ENCODE measurements at places on chromosomes 7 and 10.

GRCh38 chr10:96211764-96212163 is 59.6 kb downstream of the BLNK start:
- no peak for DNase-seq

- no peak for DNase-seq
These were observed 761 bp upstream of the DOCK1 start for GRCh38 chr10:126904516-126904817.

- no peak for DNase-seq
These were observed 13.6 kb downstream of the NKX1-2 start for GRCh38 chr10:124436191-124436638.

- DNase-seq: no peak
These were observed 31.5 kb upstream of the NRP1 start for GRCh38 chr10:33365871-33366411.

DNA sequence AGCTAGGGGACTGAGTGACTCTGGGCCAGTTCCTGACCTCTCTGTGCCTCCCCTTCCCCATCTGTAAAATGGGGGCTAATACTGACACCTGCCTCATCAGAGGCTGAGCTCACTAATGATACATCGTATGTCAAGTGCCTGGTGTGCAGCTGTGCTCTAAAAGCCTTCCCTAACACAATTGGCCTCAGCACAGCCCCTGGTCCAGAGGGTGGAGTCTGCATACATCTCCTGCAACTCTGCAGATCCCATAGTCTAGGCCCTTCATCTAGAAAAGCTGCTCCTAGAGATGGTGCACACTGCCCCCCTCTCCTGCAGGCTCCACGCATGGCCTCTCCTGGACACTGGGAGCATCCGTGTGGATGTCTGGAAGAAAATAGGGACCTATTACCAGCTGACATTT is 255.0 kb downstream of the RPS24 start:
- no peak for DNase-seq

DNA sequence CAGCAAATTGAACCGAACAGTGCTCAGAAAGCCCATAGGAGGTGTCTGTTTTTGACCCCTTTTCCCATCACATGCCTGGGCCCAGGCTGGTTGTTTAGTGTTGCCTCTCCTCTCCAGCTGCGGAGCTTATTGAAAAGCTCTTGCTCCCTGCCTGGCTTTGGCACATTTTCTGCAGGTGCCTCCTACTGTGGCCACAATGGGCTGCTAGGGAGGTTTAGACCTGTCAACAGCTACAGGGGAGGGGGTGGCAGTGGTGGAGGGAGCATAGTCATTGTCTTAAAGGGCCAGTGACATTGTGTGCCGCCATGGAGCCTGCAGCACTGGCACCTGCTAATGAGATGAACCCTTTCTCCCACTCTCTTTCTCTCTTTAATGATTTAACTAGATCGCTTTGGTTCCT is 13.2 kb upstream of the ENO4 start:
- no peak for DNase-seq

- DNase-seq: no peak
These were observed 33.0 kb upstream of the PPP1R3C start for GRCh38 chr10:91665842-91666241.

- no peak for DNase-seq
These were observed 175.4 kb downstream of the SKAP2 start for GRCh38 chr7:26688936-26689506.

DNA sequence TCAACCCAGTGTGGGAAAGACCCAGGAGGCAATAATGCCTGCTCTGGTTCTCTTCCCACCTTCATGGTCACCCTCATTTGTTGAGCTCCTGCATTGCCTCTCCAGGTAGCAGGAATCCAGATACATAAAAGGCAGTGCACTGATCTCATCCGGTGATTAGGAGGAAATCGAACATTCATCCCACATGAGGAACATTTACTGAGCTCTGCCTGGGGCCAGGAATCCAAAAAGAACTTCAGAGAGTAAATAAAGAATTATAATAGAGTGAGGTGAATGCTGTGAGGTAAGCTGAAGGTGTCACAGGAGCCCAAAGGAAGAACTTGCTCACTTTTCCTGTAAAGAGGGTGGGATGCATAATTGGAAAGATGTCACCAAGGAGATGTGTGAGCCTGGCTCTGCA is 121.2 kb downstream of the RALA start:
- DNase-seq: no peak

DNA sequence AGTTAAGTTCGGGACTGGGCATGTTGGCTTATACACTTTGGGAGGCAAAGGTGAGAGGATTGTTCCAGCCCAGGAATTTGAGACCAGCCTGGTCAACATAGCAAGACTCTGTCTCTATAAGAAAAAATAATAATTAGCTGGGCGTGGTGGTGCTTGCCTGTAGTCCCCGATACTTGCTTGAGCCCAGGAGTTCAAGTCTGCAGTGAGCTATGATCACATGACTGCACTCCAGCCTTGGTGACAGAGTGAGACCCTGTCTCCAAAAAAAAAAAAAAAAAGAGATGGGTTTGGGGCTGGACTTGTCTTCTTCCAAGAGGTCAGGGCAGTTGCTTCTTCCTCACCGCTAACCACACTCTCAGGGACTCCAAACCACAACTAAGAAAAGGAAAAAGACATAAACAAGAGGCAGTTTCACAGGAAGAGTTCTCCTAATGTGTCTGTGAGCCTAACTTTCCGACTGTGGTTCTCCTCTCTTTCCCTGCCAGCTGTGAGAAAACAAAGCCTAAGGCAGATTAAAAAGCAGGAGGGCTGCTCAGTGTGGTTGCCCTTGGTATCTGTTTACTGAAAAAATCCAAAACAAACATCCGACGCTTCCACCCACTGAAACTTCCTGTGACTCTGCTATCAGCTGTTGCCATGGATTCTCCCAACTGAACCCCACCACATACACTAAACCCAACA is 2.4 kb upstream of the SERPINE1 start:
- DNase-seq: no peak

DNA sequence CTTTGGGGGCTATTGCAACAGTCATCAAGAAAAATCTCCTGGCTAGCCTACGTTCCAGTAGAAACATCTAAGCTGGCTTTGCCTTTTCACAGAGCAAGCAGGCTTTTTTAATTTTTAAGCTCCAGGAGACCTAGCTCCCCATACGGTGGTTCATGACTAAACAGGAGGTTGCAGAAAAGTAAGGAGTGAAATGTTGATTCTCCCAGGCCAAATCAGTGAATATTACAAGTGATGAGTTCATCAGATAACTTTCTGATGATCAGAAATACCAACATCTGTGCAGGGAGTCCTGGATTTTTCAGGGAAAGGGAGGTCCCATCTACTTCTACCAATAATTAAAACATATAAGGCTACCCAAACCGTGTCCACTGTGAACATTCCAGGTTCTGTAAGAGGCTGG is 477.3 kb upstream of the CELF2 start:
- DNase-seq: no peak

GRCh38 chr7:77752016-77752415 is 46.2 kb downstream of the TMEM60 start:
- DNase-seq: no peak

DNA sequence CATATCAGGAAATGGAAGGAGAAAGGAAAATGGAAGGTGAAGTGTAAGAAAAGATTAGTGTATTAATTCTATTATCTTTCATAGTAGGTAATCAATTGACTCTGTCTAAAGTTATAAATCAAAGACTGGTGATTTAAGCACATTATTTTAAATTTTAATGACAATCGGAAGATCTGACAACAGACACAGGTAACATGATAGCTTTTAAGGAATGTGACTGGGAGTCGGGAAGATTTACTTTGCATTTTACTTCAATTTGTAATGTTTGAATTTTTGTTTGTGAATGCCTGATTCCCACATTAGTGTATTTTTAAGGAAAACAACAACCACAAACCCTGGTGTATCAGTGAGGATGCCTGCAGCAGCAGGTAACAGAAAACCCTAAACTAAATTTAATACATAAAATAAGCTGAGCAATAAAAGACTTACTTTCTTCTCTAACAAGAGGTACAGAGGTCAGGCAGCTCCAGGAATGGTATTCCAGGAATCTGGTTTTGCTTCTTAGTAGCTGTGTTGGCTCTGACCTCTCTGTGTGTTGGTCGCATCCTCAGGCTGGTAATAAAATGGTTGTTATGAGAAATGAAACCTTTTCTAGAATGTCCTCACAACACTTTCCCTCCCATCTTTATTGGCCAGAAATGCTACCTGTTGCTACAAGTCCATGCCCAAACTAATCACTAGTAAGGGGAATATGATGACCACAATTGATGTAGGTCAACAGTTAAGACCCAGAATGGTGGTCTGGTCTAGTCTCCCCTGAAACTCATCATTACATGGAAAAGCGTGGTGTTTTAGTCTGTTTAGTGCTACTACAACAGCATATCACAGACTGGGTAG is 12.2 kb downstream of the DNAJB9 start:
- no peak for DNase-seq

- DNase-seq: no peak
These were observed 46.1 kb downstream of the PROSER2 start for GRCh38 chr10:11869219-11869618.

- DNase-seq: no peak
These were observed 134.2 kb downstream of the ITGB8 start for GRCh38 chr7:20464891-20465290.

GRCh38 chr10:103584216-103585010 is 90.9 kb downstream of the NEURL1 start:
- no peak for DNase-seq

DNA sequence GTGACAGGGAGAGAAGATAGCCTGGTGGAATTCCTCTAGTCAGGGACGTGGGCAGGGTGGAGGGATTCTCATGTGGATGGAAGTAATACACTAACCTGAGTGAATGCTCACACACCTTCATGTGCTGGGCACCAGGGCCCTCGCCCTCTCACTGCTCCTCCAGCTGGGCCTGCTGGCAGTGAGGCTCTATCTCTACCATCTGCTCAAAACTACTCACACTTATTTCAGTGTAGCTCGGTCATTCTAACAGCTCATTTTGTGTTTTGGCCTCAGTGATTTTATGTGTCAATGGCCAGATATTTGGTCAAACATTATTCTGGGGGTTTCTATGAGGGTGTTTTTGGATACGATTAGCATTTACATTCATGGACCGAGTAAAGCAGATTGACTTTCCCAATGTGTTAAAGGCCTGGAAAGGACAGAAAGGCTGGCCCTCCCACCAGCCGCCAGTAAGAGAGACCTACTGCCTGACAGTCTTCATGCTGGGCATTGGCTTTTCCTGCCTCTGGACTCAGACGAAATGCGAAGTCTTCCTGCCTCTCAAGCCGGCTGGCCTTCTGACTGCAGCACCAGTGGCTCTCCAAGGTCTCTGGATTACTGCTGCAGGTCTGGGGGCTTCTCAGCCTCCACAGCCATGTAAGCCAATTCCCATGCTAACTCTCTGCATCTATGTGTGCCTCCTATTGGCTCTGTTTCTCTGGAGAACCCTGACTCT is 335.4 kb downstream of the CXCL12 start:
- DNase-seq: no peak

- DNase-seq: peak; percentile 51
These were observed 46.4 kb upstream of the TMEM72 start for GRCh38 chr10:44864637-44865288.

- DNase-seq: peak; percentile 2
These were observed 21.4 kb downstream of the CREB5 start for GRCh38 chr7:28433699-28434219.

- no peak for DNase-seq
These were observed 391.0 kb downstream of the SUGCT start for GRCh38 chr7:40525764-40526163.

- DNase-seq: no peak
These were observed 47.3 kb downstream of the CDCA7L start for GRCh38 chr7:21898265-21898930.

- no peak for DNase-seq
These were observed 118.5 kb downstream of the LRRC18 start for GRCh38 chr10:48821111-48821510.

DNA sequence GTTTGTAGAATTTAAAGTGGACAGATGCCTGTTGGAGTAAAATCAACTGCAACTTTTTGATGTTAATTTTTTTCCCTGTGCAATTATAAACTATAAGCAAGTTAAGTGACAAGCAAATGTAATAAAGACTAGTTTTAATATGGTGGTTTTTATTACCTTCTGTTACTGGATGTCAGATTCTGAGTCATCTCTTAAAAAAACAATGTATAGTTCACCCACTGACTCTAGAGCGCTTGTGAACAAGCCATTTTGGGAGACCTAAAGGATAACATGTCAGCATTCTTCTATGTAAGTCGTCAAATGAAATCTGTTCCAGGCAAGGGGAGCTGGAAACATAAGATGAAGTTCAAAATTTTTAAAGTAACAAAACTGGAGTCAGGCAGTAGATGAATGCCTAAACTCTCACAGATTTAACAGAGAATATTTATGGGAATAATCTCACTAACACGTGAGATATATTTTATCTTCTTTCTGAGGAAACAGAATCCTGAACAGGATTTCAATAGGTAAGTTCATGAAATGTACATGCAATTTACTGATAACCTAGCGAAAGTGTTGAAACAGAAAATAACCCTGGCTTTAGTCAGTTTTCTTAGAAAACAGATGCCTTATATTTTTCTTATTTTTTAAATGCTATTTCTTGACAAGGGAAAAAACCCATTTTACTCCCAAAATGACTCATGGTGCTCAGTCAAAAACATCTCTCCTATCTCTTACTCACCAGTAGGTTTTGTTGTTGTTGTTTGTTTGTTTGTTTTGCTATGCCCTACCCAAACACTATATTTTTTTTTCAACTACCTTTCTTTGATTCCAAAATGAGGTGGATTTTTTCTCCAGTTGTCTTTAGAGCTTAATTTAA is 91.7 kb downstream of the SLC39A12 start:
- DNase-seq: no peak

DNA sequence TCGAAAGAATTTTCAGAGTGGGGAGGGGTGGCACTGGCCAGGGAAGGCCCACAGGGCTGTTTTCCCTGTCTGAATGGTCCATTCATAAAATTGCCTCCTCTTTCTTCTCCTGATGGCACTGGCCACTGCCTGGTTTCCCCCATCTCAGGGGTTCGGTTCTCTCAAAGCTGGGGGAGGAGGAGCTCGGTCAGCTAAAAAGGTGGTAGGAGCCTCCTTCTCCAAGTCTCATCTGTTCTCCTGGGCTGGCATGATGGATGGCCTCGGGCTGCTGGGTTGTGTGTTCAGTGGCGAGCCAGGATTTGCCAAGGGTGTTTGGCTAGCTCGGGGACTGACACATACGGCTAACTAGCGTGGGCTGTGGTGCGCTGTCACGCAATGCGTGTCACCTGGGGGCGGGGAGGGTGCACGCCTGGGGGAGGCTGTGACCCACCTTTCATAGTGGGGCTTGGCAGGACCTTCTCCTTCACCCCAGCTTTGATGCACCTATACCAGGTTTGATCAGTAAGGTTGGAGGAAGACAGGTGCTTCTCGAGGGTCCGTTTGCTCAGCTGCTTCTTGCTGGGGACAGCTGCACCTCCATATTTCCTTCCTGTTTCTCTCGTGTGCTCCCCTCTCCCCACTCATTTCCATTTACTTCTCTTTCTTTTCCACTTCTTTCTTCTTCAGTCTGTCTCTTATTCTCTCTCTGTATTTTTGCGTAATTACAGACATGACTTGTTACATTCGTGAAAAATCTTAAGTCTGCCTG is 36.3 kb downstream of the RBM20 start:
- DNase-seq: no peak
